Vagina (tissue), 2 donors: ENCODE measurements at places on chromosomes 5 and 9. TPM values are rescaled to one million over a fixed set of nuclear protein-coding genes. Genes with fewer than 3 reads are reported as not detected.

GRCh38 chr5:74582853-74583252, 57.7 kb downstream of the ENC1 start:
- no peaks in the 10 kb centered on the region for H3K27me3 ChIP-seq
- no peak overlapping the region for H3K4me3 ChIP-seq
- H3K27ac ChIP-seq: no peak overlapping the region
- H3K4me1 ChIP-seq: no peaks in the 10 kb centered on the region

GRCh38 chr5:26942481-26942880, 95.9 kb downstream of the CDH9 start:
- H3K27ac ChIP-seq: no peak overlapping the region
- no peak for DNase-seq
- H3K4me1 ChIP-seq: no peaks in the 10 kb centered on the region
- no peaks in the 10 kb centered on the region for H3K36me3 ChIP-seq
- H3K4me3 ChIP-seq: no peak overlapping the region

- H3K36me3 ChIP-seq: no peaks in the 10 kb centered on the region
- no peak overlapping the region for H3K27ac ChIP-seq
- H3K4me3 ChIP-seq: no peak overlapping the region
- no peak for DNase-seq
- no peaks in the 10 kb centered on the region for H3K27me3 ChIP-seq
Measured at GRCh38 chr5:178115814-178116142, 2.4 kb downstream of the N4BP3 start.

DNA sequence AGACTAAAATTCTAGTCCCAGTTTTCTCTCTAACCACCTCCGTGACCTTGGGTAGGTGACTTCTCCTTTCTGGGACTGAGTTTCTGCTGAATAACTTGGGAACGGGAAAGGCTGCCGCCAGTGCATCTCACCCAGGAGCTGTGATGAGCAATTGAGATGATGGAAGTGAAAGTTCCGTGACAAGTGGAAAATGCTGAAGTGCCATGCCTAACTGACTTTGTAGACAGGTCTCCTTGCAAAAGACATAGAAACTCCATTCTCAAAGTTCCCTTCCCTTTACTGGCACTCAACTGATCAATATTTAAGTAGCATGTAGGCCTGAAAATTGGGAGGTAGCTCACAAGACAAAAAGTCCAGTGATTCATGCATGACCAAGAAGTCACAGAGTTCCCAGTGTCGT, 6.3 kb upstream of the ADAM19 start:
- H3K27ac ChIP-seq: no peak overlapping the region
- H3K36me3 ChIP-seq: no peaks in the 10 kb centered on the region
- H3K4me1 ChIP-seq: no peaks in the 10 kb centered on the region
- H3K4me3 ChIP-seq: no peak overlapping the region
- no peak for DNase-seq

The GFRA3 gene
- total RNA-seq: 4.7 TPM
